ENCODE measurements at places on chromosomes 2 and 18.

DNA sequence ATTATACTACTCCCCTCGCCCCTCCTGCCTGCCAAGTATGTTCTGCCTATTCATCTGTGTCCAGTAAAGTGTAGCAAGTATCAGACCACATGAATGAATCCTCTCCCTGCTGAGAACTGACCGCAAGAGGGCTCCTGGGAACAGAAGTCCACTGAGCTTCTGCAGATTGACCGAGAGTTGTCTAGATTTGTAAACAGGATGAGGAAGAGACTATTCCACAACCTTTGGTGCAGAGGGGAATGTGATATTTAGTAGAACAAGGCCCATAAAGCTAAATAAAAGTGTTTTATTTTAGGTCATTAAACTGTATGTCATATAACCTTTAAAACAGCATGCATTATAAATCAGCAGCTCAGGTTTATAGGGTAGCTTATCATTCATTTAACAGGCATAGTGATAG is 377.0 kb downstream of the DCC start:
- no peak for DNase-seq

GRCh38 chr2:55419233-55419678 is 400 bp downstream of the CCDC88A start:
- DNase-seq, result no peak

GRCh38 chr2:207993151-207993763 is 32.1 kb downstream of the PLEKHM3 start:
- DNase-seq, result no peak

- no peak for DNase-seq
Measured at GRCh38 chr2:146161256-146161882, 1641.5 kb upstream of the ZEB2 start.

- no peak for DNase-seq
Measured at GRCh38 chr2:99514357-99514756, 24.5 kb upstream of the REV1 start.

DNA sequence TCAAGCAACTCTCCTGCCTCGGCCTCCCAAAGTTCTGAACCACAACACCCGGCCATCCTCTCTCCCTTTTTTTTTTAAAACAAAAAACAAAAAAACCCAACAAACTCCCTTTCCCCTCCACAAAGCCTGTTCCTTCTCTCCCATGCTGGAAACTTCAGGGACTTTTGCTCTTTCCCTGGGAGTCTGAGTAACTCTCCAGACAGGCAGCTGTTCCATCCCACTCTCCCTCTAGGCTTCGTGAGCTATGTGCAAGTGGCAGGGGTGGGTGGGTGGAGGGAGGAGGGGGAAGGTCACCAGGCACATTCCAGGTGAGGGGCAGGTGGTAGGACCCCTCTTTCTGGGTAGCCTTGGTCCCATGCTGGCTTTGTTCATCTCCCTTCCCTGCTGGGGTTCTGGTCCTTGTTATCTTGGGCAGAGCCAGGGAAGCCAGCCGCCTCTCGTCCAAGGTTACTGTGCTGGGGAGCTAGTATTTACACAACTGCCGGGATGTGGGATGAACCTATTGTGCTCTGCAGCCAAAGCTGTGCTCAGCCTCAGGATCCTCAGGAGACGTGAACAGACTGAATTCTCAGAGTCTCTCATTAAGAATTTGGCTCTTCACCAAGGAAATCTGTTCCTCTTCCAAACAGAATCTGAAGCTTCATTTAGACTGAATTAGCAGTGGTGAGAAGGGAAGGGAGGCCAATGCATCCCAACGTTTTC is 106.9 kb downstream of the LIPG start:
- DNase-seq, result no peak

GRCh38 chr18:72235422-72235821 is 308.7 kb downstream of the CBLN2 start:
- no peak for DNase-seq

Data from CD4-positive, alpha-beta T cell treated with Interleukin-2 at 100 ng/mL for 4 hours (primary cell).